Endodermal cell (in vitro differentiated cells): ENCODE measurements at places on chromosomes 2 and 18. TPM values are rescaled to one million over a fixed set of nuclear protein-coding genes. Genes with fewer than 3 reads are reported as not detected.

DNA sequence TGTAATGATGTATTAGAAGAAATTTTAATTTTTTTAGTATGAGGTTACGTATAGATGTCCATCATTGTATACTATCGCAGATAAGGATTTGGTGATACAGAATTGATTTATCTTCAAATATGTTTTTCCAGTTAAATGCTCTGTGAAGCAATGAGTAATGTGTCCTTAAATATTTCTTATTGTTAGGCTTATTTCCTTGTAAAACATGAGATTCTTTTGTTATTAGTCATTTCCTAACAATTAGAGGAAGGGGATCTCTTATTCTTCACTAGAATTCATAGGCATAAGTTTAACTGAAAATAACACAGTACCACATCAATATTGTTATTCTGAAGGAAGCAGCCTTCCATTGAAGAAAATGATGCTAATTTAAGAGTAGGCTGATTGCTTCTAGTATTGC lies 15.5 kb upstream of the OTX1 start:
- no peaks in the 10 kb centered on the region for H3K4me1 ChIP-seq
- DNase-seq = no peak
- no peak overlapping the region for H3K27ac ChIP-seq

DNA sequence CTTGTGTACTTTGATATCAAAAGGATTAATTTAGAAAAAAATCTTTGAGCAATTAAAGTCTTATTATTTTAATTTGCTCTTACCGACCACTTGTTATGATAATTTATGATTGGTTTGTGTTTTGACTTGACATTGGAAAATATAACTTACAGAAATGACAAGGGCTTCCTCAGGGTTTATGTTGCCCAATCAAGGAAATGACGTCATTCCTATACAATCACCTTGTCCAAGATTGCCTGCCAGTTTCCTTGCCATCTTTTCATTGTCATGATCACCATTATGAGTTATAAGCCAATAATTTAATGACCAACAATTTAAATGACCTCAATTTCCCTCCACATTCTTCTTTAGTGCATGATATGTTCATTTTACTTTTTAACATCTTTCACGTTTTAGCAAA lies 351.8 kb upstream of the TMEFF2 start:
- H3K27ac ChIP-seq = no peak overlapping the region
- no peaks in the 10 kb centered on the region for H3K27me3 ChIP-seq
- no peak overlapping the region for H3K4me3 ChIP-seq
- no peaks in the 10 kb centered on the region for H3K4me1 ChIP-seq

RAD51AP2 gene
- total RNA-seq = 0.18 to 0.21 TPM (median 0.19 TPM) in 3 replicates

DNA sequence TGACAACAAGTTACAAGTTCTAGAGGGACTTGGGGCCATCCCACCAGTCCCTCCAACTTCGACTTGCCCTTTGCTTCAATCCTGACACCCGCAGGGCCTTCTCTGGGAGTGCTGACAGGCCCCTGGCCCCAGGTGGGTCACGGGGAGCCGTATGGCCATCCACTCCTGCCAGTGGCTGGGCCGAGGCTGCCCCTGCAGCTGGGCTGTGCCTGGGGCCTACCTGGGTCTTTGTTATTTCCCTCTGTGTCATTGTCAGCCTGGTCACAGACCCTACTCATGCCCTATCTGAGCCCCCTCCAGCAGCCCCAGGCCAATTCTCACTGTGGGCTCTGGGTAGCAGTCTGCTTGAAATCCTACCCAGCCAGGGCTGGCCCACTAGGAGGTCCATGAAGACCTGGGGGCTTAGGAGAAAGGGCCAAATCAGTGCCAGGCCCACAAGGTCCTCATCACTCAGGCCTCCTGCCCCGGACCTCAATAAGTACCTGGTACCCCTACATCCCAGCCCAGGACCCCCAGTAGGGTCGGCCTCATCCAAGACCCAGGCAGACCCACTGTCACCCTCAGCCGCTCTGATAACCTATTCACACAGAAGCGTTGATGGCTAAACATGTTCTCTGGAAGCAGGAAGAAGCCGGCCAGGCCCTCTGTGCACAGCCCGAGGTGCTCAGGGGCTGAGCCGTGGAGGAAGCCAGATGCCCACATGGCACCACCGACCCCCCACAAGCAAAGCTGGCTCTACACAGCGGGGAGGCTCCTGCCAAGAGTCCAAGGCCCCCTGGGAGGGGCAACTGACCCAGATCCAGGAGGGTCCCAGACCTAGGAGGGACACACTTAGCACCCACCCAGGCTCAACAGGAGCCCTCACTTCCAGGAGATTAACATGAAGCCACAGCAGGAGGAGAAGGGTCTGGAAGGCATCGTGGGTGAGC lies 57.7 kb downstream of the BIN1 start:
- no peaks in the 10 kb centered on the region for H3K27me3 ChIP-seq
- H3K4me1 ChIP-seq = no peaks in the 10 kb centered on the region
- H3K36me3 ChIP-seq = no peaks in the 10 kb centered on the region
- no peak overlapping the region for H3K4me3 ChIP-seq
- no peak for DNase-seq

GRCh38 chr2:237500681-237501424 lies 13.8 kb downstream of the MLPH start:
- no peak overlapping the region for H3K4me3 ChIP-seq
- no peaks in the 10 kb centered on the region for H3K36me3 ChIP-seq
- peaks cover 3% of the 10 kb centered on the region for H3K4me1 ChIP-seq
- H3K27me3 ChIP-seq = no peaks in the 10 kb centered on the region
- no peak overlapping the region for H3K27ac ChIP-seq

DNA sequence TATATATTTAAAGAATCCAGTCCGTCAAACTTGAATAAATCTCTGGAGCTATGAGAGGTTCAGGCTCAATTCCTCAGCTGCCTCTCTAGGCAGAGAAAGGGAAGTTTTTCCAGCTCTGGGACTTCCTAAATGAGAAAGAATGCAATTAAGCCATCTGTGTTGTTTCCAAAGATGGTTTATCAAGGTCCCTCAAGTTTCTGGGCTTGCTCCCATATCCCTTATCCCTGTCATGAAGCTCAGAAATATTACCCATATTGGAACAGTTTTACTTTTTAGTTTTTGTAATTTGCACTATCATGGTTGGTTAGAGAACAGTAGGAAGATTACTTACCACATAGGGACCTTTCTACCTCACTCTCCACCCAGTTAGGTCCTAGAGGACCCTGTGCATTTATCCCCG lies 1.4 kb downstream of the CNTNAP5 start:
- H3K4me3 ChIP-seq = peak overlapping the region; percentile 90
- peaks cover 52% of the 10 kb centered on the region for H3K27me3 ChIP-seq
- H3K36me3 ChIP-seq = no peaks in the 10 kb centered on the region
- H3K4me1 ChIP-seq = peaks cover 4% of the 10 kb centered on the region
- no peak overlapping the region for H3K27ac ChIP-seq

DNA sequence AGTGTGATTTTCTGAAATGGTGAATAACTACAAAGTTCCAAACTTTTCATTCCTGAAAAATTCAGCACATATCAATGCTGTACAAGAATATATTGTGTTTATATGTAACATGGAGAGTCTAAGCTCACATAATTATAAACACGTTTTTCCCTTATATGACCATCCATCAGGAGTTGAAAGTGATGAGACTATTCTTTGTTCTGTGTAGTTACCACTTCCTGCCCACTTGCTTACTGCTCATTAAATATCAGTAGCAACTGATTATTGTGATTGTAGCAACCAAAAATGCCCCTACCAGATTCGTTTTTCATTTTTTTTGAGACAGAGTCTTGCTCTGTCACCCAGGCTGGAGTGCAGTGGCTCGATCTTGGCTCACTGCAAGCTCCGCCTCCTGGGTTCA lies 30.8 kb downstream of the OTX1 start:
- H3K36me3 ChIP-seq = no peaks in the 10 kb centered on the region
- H3K27ac ChIP-seq = no peak overlapping the region
- DNase-seq = no peak

LAMA1 gene
- 140 and 198 TPM in 2 replicates for total RNA-seq

DNA sequence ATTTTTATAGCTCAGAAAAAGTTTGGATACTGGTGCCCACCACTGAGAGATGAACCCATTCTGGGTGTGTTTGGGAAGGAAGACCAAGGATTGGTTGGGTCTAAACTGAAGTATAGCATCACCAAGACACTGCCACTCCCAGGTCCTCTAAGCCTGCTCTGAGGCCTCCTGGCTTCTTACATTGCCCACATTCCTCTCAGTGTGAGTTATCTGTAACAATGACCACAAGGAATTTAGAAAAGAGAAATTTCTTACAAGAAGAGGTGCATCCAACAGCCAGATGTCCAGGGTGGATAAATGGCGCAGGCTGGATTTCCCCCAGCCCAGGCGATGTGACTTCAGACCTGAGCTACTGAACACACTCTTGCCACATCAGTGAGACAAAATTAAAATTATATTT lies 1.6 kb upstream of the GPR45 start:
- DNase-seq = no peak
- H3K36me3 ChIP-seq = no peaks in the 10 kb centered on the region
- H3K27ac ChIP-seq = no peak overlapping the region
- no peaks in the 10 kb centered on the region for H3K27me3 ChIP-seq
- no peaks in the 10 kb centered on the region for H3K4me1 ChIP-seq

GRCh38 chr2:173762864-173763263 lies 202.3 kb downstream of the SP3 start:
- H3K27me3 ChIP-seq = peaks cover 7% of the 10 kb centered on the region
- no peak for DNase-seq
- H3K36me3 ChIP-seq = no peaks in the 10 kb centered on the region
- H3K4me3 ChIP-seq = no peak overlapping the region
- no peaks in the 10 kb centered on the region for H3K4me1 ChIP-seq

DNA sequence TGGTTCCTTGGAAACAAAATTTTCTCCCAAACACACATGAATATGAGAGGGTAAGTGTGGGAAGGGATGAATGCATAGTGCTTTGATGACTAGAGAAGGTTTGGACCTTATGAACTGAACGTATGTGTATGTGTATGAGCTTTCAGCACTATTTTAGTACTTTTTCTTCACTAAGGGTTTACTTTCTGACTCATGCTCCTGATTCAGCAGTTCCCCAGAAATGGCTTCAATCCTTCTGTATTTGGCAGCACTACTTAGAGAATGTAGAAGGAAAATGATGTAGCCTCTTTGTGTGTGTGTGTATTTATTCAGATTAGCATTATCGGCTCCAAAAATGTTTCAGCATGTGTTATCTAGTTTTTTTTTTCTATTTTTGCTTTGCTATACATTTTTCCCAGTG lies 22.2 kb downstream of the KCNJ3 start:
- H3K4me3 ChIP-seq = no peak overlapping the region
- H3K27me3 ChIP-seq = no peaks in the 10 kb centered on the region
- no peak for DNase-seq
- no peak overlapping the region for H3K27ac ChIP-seq
- H3K36me3 ChIP-seq = no peaks in the 10 kb centered on the region
- H3K4me1 ChIP-seq = no peaks in the 10 kb centered on the region

GRCh38 chr2:199940373-199940772 lies 14.9 kb downstream of the TYW5 start:
- H3K27me3 ChIP-seq = no peaks in the 10 kb centered on the region
- no peak overlapping the region for H3K27ac ChIP-seq
- no peak overlapping the region for H3K4me3 ChIP-seq
- H3K4me1 ChIP-seq = no peaks in the 10 kb centered on the region
- no peak for DNase-seq
- peaks cover 78% of the 10 kb centered on the region for H3K36me3 ChIP-seq

GRCh38 chr2:198441246-198441645 lies 636.9 kb downstream of the PLCL1 start:
- H3K36me3 ChIP-seq = no peaks in the 10 kb centered on the region
- H3K27ac ChIP-seq = no peak overlapping the region
- DNase-seq = no peak
- no peaks in the 10 kb centered on the region for H3K27me3 ChIP-seq

DNA sequence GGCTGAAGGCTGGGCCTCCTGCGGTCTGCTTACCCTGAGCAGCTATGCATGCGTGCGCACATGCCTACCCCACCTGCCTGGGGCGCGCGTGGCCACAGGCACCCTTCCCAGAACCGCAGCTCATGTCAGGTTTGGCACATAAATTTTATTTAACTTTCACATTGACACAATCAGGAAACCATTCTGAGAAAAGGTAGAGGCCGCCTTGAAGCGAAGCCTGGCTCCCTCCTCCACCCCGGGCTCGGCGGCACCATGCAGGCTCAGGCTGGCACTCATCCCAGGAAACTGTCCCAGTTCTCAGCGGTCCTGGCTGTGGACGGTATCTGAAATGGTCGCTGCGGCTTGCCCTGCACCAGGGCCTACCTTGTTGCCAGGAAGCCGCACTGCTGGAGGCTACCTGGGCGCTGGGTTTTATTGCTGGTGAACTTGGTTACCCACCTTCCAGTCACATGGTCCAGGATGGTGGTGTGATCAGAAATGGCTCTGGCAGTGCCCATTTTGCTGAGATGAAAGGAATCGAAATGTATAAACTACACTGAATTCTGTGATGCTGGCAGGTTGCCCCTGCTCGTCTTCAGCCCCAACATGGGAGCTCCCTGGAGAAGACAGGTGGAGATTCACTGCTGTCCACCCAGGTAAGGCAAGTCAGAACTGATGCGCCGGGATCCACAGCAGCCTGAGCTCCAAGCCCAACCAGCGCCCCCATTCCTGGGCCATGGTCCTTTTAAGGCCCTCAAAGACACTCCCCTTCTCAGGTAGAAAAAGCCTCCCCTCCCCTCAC lies 25.5 kb downstream of the CHST10 start:
- no peaks in the 10 kb centered on the region for H3K4me1 ChIP-seq
- H3K4me3 ChIP-seq = no peak overlapping the region
- peaks cover 10% of the 10 kb centered on the region for H3K36me3 ChIP-seq
- H3K27ac ChIP-seq = no peak overlapping the region
- DNase-seq = no peak

GRCh38 chr2:121649149-121649595 lies at the start of gene CLASP1:
CLASP1 (minus strand) TSS chr2:121649462; CDS start chr2:121605895, 43,567 bp downstream.
- peaks cover 10% of the 10 kb centered on the region for H3K4me1 ChIP-seq
- no peak for DNase-seq
- peak within 1 kb of the TSS; percentile 99 for H3K4me3 ChIP-seq
- peak within 1 kb of the TSS; percentile 91 for H3K27ac ChIP-seq
